Breast epithelium (tissue), 4 donors: ENCODE measurements at places on chromosomes 3 and 15. TPM values are rescaled to one million over a fixed set of nuclear protein-coding genes. Genes with fewer than 3 reads are reported as not detected.
A peak's percentile ranks its signal among the peaks of the same experiment; 100 is the strongest.

SYNPR gene
- not detected for total RNA-seq

RASGRF1 gene
- total RNA-seq, result 0.15 TPM

TRPC1 gene
- 14.8 TPM for total RNA-seq

IQCB1 gene
- total RNA-seq, result 54.6 TPM

CFAP100 gene
- not detected for total RNA-seq

PLSCR5 gene
- total RNA-seq, result not detected

NR2E3 gene
- total RNA-seq, result 2.9 TPM

TF gene
- 6.3 TPM for total RNA-seq

ISLR gene
- 49.2 TPM for total RNA-seq

- no peaks in the 10 kb centered on the region for H3K27me3 ChIP-seq
- no peak overlapping the region for H3K4me3 ChIP-seq
- H3K36me3 ChIP-seq, result no peaks in the 10 kb centered on the region
- no peak overlapping the region for H3K27ac ChIP-seq
- DNase-seq, result no peak
- H3K4me1 ChIP-seq, result no peaks in the 10 kb centered on the region
Measured at GRCh38 chr15:61527836-61528580, 298.9 kb upstream of the RORA start.

DNA sequence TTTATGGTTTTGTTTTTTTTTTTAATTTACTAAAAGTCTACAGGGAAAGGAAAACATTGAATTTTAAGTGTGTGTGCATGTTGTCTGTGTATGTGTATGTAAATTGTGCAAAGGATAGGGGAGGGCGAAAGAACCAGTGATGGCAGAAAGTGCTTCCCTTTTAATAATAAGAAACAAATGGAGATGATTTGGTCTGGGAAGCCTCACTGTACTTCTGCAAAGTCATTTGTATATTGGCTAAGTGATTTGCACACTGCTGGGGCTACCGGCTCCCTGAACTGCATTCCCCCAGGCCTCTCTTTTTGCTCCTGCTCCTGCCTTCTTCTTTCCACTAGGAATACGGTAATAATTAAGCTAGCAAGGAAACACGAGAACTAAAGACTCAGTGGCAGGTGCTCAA is 101.2 kb downstream of the CD47 start:
- no peak overlapping the region for H3K4me3 ChIP-seq
- H3K4me1 ChIP-seq, result peaks cover 9% of the 10 kb centered on the region
- no peak for DNase-seq
- no peaks in the 10 kb centered on the region for H3K27me3 ChIP-seq

DNA sequence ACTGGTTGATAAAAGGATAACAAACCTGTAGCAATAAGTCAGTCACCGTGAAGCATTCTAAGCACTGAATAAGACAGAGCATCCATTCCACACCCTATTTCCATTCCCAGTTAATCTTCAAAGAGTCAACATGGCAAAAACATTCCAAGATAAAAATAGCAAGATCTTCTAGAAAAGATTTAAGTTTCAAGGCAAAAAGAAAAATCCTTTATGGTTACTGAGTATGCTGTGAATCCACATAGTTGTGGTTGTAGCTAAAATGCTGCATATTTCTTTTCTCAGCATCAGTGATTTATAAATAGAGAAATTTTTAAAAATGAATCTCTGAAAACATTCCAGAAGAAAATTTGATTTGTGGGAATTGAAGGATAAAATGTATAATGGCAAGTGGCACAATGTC is 21.1 kb downstream of the GAP43 start:
- no peak overlapping the region for H3K4me3 ChIP-seq
- H3K27ac ChIP-seq, result no peak overlapping the region
- no peaks in the 10 kb centered on the region for H3K27me3 ChIP-seq
- H3K36me3 ChIP-seq, result no peaks in the 10 kb centered on the region
- H3K4me1 ChIP-seq, result no peaks in the 10 kb centered on the region
- no peak for DNase-seq

GRCh38 chr3:71421820-71422566 is 161.5 kb downstream of the FOXP1 start:
- H3K36me3 ChIP-seq, result no peaks in the 10 kb centered on the region
- H3K4me3 ChIP-seq, result no peak overlapping the region
- H3K27me3 ChIP-seq, result no peaks in the 10 kb centered on the region
- no peaks in the 10 kb centered on the region for H3K4me1 ChIP-seq

GRCh38 chr3:149751551-149751950 is 738 bp downstream of the COMMD2 start:
- peak overlapping the region; percentile 85 for H3K4me3 ChIP-seq
- no peaks in the 10 kb centered on the region for H3K4me1 ChIP-seq
- H3K27me3 ChIP-seq, result no peaks in the 10 kb centered on the region

DNA sequence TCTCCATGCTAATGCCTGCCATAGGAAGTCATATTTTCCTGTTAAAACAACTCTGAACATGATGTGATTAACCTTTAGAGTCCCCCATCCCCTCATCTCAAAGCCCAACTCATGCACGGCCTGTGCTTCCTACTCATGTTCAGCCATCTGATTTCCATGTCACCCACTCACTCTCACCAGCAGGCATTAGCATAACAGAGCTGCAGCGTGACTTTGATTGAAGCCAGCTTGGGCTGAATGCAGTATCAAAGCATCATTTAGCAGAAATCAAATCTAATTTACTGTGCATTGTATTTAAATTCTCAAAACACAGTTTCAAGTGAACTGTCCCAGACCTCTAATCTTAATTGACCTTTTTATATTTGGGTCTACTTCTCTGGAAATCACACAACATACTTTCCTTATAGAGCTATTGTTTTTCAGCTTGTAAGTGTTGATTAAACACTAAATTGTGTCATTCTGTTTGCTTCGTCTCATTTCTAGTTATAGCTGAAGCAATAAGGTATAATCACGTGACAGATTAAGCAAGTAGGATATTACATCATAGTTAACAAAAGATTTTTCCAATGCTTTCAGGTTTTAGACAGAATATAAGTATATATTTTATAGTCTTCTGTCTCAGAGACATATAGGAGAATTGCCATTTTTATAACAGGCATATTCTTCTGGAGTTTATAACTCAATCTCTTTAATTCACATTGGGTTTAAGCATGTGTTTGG is 501.5 kb downstream of the ROBO2 start:
- no peak for DNase-seq
- no peaks in the 10 kb centered on the region for H3K36me3 ChIP-seq
- H3K27me3 ChIP-seq, result no peaks in the 10 kb centered on the region
- no peak overlapping the region for H3K27ac ChIP-seq

- H3K27me3 ChIP-seq, result no peaks in the 10 kb centered on the region
- H3K4me1 ChIP-seq, result no peaks in the 10 kb centered on the region
- no peaks in the 10 kb centered on the region for H3K36me3 ChIP-seq
Measured at GRCh38 chr3:186967686-186968085, 37.4 kb downstream of the ST6GAL1 start.

- H3K27ac ChIP-seq, result no peak overlapping the region
- no peaks in the 10 kb centered on the region for H3K36me3 ChIP-seq
- no peak for DNase-seq
- H3K27me3 ChIP-seq, result no peaks in the 10 kb centered on the region
- H3K4me1 ChIP-seq, result peaks cover 7% of the 10 kb centered on the region
- no peak overlapping the region for H3K4me3 ChIP-seq
Measured at GRCh38 chr15:66298803-66299251, 5.5 kb downstream of the DIS3L start.

DNA sequence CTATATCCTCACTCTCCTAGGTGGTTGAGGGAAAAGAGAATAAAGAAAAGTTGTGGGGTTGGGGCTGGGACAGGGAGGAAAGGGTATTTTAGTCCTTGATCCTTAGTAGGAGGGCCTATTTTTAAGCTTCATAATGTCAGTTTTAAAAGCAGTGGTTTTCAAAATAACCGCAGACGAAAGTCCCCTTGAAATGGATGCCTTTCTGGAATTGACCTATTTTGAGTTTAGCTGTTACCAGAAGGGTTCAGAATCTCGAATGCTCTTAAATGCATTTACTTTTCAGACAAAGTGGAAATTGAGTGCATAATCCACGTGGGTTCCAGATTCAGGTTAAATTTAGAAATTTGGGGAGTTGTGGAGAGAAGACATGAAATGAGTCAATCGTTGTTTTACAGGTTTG is 16.6 kb downstream of the MAP2K1 start:
- no peaks in the 10 kb centered on the region for H3K27me3 ChIP-seq
- DNase-seq, result no peak
- no peaks in the 10 kb centered on the region for H3K4me1 ChIP-seq
- no peak overlapping the region for H3K4me3 ChIP-seq
- H3K36me3 ChIP-seq, result no peaks in the 10 kb centered on the region

DNA sequence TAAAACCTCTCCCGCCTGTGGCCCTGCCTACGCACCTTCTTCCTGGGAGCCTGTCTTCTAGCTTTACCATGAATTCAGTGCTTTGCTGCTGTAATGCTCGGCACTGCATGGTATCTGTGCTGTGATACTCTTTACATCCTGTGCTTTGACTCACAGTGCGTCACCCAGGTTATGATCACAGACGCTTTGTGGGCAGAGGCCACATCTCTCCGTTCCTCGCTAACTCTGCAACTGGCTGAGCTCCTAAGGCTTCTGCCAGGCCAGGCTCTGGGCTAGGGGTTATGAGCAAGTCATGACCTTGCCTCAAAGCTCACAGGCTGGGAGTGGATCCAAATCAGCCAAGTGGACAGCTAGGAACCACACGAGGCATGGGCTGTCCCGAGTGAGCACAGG is 23.2 kb downstream of the SPTBN5 start:
- no peak for DNase-seq
- no peaks in the 10 kb centered on the region for H3K36me3 ChIP-seq
- no peaks in the 10 kb centered on the region for H3K4me1 ChIP-seq
- H3K27me3 ChIP-seq, result no peaks in the 10 kb centered on the region
- no peak overlapping the region for H3K4me3 ChIP-seq
- no peak overlapping the region for H3K27ac ChIP-seq

GRCh38 chr3:114092151-114093015 is 35.8 kb downstream of the QTRT2 start:
- H3K4me3 ChIP-seq, result no peak overlapping the region
- H3K27ac ChIP-seq, result no peak overlapping the region
- no peaks in the 10 kb centered on the region for H3K4me1 ChIP-seq
- no peaks in the 10 kb centered on the region for H3K36me3 ChIP-seq

DNA sequence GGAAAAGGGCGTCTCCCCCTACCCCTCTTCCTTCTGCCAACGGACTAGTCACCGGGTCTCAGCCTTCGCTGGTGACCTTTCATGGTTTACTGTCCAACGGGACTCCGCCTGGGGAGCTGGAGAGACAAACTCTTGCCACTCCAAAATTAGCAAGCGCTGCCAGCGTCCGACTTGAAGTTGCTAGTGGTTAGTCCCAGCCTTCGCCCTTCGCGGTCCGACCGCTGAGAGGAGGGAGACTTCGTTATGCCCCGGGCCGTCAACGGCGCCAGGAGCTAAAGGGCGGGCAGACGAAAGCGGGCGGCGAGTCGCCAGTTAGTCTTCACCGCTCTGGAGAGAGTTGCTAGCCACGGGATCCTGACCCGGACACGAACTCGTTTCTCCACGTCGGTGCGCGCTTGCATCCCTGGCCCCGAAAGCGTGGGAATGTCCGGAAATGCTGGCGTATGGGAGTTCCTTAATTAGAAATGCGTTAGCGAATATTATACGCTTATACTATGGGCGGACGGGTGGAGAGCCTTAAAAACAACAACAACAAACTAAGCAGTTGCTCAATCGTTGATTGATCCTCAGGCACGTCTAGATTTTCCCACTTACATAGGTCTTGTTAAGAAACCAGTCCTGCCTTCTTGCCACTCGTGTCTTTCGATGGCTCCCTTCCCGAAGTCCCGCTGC is 716 bp downstream of the SMC4 start:
- H3K36me3 ChIP-seq, result no peaks in the 10 kb centered on the region
- no peaks in the 10 kb centered on the region for H3K27me3 ChIP-seq
- no peaks in the 10 kb centered on the region for H3K4me1 ChIP-seq
- peak; percentile 18 for DNase-seq
- H3K4me3 ChIP-seq, result peak overlapping the region; percentile 72
- H3K27ac ChIP-seq, result peak overlapping the region; percentile 92

- DNase-seq, result no peak
- peak overlapping the region; percentile 30 for H3K27ac ChIP-seq
- no peaks in the 10 kb centered on the region for H3K4me1 ChIP-seq
- H3K4me3 ChIP-seq, result no peak overlapping the region
- no peaks in the 10 kb centered on the region for H3K36me3 ChIP-seq
Measured at GRCh38 chr3:40989141-40990061, 209.9 kb upstream of the CTNNB1 start.

GRCh38 chr3:13932578-13933295 is 52.9 kb upstream of the WNT7A start:
- H3K4me1 ChIP-seq, result no peaks in the 10 kb centered on the region
- peak overlapping the region; percentile 39 for H3K4me3 ChIP-seq
- H3K36me3 ChIP-seq, result no peaks in the 10 kb centered on the region
- no peaks in the 10 kb centered on the region for H3K27me3 ChIP-seq
- no peak overlapping the region for H3K27ac ChIP-seq

DNA sequence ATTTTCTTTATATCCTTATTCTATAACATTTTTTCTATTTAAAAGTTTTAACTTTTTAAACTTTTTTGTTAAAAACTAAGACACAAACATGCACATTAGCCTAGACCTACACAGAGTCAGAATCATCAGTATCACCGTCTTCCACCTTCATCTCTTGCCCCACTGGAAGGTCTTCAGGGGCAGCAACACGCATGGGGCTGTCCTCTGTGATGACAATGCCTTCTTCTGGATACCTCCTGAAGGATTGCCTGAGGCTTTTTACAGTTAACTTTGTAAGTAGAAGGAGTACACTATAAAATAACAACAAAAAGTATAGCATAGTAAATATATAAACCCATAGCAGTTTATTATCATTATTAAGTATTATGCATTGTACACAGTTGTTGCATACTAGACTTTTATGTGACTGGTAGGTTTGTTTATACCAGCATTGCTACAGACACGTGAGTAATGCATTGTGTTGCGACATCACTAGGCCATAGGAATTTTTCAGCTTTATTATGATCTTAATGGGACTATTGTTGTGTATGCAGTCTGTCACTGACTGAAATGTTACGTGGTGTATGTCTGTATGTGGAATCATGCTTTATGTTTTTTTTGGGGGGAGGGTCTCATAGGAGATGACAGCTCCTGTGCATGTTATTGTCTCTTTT is 18.2 kb downstream of the ATP1B3 start:
- no peaks in the 10 kb centered on the region for H3K4me1 ChIP-seq
- DNase-seq, result no peak
- H3K4me3 ChIP-seq, result no peak overlapping the region
- H3K27ac ChIP-seq, result no peak overlapping the region
- H3K36me3 ChIP-seq, result no peaks in the 10 kb centered on the region
